ENCODE measurements at places on chromosomes 4 and X. TPM values are rescaled to one million over a fixed set of nuclear protein-coding genes. Genes with fewer than 3 reads are reported as not detected.
A peak's percentile ranks its signal among the peaks of the same experiment; 100 is the strongest.

GRCh38 chr4:65241257-65241997 is 428.9 kb downstream of the EPHA5 start:
- no peak for DNase-seq

The IL21 gene
- total RNA-seq: 0.26 TPM

The RPS6KA3 gene
- total RNA-seq: 50.3 TPM

The MAGEA9B gene
- total RNA-seq: not detected

DNA sequence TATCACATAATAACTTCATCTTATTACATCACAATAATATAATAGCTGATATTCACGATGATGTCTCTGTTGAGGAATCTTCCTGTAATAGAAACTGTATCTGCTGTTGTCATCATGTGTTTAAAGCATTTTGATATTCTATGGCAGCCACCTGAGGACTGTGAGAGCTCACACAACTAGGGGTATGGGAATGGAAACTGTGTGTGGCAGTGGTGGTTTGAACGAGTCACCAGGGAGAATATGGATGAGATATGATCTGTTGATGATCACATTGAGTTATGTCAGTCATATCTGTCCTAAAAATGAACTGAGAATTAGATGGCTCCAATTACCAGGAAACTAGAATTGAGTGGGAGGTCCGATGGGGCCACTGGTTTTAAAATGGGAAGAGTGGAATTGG is 169.6 kb downstream of the MID1IP1 start:
- DNase-seq: no peak

The MAGEA2B gene
- not detected for total RNA-seq

DNA sequence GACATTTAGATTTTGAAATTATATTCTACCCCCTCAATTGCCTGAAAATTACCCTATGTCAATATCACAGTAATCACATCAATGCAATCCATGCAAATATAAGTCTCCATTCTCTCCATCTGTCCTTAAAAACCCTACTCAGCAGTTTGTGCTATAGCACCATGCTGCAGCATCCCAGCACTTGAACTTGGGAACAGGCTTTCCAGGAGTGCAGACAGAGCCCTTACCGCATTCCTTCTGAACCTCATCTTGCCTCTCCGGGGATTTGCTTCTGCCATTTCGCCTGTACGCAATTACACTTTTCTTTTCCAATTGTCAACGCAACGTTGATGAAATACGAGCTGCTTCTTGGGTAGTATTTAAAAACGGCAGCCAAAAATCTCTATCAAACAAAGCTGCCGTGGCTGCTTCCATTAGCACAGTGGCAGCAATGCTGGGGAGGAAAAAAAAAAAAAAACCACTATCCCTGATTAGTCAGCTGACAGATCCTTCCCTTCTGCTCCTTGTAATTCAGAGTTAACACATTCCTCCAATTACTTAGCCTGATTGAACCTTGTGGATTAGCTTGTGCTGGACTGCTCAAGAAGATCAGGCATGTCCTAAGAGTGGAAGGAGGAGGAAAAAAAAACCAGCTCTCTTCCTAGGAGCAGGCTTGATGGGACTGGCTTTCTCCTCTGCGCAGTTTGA is 65.6 kb downstream of the MCF2 start:
- DNase-seq: peak; percentile 2

DNA sequence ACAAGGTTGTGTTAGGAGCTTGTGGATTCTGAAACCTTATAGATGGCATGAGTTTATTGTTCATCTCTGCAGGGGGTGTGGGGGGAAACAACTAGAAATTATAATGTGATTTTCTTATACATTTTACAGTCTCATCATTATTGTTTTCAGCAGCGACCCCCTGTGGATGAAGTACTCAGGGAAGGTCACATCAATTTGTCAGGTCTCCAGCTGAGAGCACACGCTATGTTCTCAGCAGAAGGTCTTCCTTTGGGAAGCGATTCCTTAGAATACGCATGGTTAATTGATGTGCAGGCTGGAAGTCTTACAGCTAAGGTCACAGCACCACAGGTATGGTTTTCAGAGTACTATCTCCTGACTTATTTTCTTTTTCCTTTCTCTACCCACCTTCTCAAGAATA is 72.2 kb downstream of the BLTP1 start:
- peak; percentile 61 for DNase-seq

DNA sequence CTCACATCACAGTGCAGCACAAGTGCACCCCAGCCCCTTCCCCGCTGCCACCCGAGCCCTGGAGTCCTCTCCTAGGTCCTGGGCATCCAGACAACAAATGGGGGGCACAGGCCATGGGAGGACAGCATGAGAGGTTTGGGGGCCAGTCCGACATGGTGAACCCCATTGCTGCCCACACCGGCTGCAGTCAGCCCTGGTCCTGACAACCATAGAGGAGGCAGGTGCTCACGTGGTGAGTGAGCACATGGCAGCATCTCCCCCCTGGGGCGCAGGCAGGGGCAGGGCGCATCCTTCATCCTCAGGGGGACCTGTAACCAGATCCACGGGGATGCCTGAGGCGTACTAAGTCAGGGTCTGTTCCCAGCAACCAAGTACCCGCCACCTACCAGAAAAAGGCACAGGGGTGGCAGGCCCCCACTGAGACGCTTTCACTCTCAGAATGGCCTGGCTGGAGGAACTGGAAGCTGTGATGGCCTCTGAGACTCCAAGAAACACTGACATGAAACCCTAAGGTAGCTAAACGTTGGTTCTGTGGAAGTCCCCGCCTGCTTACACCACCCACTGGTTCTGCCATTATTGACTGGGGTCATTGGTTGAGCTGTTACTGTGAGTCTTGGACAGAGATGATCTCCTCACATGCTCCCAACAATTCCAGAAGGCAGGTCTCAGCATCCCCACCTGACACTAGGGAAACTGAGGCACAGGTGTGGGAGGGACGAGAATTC is 6.5 kb downstream of the ZFYVE28 start:
- DNase-seq: no peak

The FAT1 gene
- total RNA-seq: 318 TPM

DNA sequence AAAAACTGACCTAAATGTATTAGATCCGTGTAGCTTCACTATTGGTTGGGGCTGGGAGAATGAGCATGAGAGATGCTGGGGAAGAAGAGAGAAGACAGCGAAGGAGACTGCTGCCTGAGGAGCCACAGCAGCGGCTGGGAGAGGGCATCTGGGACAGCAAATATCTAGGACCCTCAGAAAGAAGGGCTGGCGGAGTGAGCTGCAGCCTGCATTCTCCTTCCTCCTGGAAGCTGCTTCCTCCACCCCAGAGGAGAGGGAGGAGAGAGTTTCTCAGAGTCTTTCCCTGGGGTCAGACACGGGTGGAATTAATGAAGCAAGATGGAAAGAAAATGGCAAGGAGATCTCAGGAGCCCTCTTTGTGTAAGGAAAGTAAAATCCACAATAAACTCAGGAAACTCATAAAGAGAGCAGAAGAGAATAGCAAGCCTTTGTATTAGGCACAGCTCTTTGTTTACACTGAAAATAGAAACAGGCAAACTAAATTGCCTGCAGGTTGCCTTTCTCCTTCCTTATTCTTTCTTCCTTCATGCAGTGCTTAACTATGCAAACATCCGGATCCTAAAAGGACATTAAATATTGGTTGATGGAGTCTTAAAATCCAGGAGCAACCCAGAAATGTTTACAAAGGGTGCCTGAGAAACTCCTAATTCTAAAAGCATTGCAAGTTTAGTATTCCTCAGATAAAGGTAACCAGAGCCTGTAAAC is 130.3 kb upstream of the GALNT7 start:
- DNase-seq: no peak

The UTP3 gene
- 25.8 TPM for total RNA-seq

- DNase-seq: peak; percentile 2
Measured at GRCh38 chrX:53279296-53280237, 1.8 kb downstream of the IQSEC2 start.

DNA sequence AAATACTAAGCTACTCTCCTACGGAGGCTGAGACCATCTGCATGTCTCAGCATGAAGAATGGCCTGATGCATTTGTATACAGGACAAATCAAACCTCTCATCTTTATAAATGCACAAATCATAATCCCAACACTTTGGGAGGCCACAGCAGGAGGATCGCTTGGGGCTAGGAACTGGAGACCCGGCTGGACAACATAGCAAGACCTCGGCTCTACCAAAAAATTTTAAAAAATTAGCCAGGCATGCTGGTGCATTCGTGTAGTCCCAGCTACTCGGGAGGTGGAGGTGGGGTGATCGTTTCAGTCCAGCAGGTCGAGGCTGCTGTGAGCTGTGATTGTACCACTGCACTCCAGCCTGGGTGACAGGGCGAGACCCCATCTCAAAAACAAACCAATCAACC is 262.8 kb downstream of the DHRSX start:
- DNase-seq: no peak

DNA sequence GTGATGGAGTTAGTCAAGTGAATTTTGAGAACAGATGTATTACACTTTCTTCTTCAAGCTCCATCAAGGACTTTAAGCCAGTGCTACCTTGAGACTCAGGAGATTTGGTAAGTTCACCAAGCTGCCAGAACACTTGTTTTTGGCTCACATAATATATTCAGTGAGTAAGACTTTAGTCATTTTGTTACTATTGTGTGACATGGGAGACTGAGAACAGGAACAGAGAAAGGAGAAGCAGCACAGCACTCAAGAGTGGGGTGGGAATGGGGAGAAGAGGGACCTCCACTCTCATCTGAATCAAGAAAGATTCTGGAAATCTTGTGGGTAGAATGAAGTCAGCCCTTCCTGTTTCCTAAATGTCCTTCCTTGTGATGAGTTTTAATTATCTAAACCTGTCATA is 87.3 kb upstream of the TET2 start:
- DNase-seq: no peak

The EFHC2 gene
- total RNA-seq: 7.5 TPM

The CT45A10 gene
- not detected for total RNA-seq

- no peak for DNase-seq
Measured at GRCh38 chr4:144709793-144710525, 64.0 kb downstream of the HHIP start.

GRCh38 chr4:165177725-165178666 is 29.4 kb upstream of the KLHL2 start:
- no peak for DNase-seq

DNA sequence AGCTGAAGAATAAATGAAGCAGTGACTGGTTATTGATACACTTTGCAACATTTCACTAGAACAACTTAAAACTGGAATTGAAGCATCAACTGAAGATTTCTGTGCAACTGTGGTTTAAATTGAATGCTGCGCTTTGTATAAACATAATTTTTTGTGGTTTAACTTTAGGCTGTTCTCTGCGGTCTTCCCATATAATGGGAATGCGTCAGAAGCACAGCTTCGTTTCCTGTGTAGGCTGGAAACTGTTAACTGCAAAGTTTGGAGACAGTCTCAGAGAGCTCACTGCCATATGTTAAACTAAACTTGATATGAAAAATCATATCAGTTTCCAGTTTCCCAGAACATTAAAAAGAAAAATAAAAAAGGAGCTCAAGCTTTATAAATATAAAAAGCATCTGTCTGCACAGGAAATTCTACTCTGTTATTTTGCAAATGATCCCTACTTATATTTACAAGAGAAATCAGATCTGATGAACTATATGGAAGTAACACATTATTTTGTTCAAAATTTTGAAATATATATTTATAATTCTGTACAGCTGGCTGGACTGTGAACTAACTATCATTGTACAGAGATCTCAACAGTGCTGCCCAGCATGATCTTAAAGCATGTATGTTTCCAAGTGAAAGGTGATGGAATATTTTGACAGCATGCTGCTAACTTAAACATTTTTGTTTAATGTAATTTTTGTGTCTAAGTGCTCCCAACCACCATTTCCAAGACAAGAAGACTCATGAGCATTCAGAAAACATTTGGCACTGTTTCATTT is 139.9 kb downstream of the NDST3 start:
- DNase-seq: peak; percentile 30

DNA sequence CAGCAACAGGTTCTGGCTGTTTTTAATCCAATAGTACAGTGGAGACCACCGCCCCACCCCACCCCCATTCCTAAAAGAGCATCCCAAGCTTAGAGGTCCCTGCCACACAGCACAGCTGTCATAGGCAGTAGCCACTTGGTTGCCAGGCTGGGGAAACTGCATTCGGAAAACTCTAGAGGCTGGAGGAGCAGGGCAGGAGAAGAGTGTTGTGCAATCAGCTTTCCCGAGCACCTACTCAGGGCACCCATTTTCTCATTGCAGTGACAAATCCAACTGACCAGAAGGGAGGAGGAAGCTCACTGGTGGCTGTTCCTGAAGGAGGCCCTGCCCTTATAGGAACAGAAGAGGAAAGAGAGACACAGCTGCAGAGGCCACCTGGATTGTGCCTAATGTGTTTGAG is 1.1 kb downstream of the CXCL1 start:
- DNase-seq: no peak

The GPRIN3 gene
- total RNA-seq: 14.4 TPM

The HTR2C gene
- 0.23 TPM for total RNA-seq

The MUC7 gene
- not detected for total RNA-seq

DNA sequence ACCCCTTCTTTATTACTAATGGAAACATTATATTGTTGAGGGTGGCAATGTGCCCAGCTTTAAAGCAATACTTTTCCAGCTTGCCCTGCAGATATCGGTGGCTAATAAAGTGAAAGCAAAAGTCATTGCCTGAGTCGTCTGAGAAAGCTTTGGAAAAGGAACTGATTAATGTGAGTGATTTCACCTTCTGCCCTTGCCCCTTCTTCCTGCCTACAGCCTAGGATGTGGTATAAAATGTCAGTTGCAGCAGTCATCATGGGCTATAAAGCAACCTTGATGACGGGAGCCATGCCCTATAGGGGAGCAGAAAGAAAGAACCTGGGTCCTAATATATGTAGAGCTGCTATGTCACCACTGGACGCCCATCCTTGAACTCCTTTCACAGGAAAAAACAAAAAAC is 132.4 kb upstream of the USP9X start:
- no peak for DNase-seq

GRCh38 chrX:66675541-66675940 is 36.7 kb upstream of the EDA2R start:
- DNase-seq: no peak

The FAM50A gene
- total RNA-seq: 23.4 TPM
